ENCODE measurements at places on chromosomes 11 and 22.

DNA sequence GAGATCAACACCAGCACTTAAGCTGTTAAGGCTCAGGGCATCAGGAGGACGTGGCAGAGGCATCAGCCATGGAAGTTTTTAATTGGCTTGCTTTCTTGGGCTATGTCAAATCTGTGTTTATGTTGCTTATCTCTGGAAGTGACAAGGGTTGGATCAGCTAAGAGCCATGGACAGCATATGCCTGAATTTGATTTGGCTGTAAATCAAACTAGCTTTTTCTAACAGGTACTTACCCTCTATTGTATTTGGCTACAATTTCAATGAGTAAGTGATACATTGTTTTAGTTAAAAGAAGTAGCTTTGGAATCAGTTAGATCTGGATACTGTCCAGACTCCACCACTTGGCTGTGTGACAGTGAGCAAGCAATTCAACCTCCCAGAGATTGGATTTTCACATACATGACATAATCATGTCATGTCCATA is 936.6 kb downstream of the OPCML start:
- no peak for DNase-seq

GRCh38 chr11:15276621-15277020 is 161.9 kb downstream of the INSC start:
- DNase-seq: no peak

DNA sequence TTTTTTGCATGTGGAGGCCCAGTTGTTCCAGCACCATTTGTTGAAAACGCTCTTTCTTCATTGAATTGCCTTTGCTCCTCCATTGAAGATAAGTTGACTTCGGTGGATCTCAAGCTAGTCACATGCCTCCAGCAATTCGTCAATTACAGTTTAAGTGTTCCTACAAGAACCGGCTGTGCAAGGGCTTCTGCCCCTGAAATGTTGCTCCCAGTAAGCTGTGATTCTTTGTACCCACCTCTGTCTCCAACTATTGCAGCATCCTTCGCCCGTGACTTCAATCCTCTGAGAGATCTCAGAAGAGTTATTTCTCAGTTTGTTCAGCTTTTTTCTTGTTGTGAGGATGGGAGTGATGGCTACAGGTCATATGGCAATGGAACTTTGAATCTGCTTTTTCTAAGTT is 194.2 kb upstream of the B3GAT1 start:
- no peak for DNase-seq

DNA sequence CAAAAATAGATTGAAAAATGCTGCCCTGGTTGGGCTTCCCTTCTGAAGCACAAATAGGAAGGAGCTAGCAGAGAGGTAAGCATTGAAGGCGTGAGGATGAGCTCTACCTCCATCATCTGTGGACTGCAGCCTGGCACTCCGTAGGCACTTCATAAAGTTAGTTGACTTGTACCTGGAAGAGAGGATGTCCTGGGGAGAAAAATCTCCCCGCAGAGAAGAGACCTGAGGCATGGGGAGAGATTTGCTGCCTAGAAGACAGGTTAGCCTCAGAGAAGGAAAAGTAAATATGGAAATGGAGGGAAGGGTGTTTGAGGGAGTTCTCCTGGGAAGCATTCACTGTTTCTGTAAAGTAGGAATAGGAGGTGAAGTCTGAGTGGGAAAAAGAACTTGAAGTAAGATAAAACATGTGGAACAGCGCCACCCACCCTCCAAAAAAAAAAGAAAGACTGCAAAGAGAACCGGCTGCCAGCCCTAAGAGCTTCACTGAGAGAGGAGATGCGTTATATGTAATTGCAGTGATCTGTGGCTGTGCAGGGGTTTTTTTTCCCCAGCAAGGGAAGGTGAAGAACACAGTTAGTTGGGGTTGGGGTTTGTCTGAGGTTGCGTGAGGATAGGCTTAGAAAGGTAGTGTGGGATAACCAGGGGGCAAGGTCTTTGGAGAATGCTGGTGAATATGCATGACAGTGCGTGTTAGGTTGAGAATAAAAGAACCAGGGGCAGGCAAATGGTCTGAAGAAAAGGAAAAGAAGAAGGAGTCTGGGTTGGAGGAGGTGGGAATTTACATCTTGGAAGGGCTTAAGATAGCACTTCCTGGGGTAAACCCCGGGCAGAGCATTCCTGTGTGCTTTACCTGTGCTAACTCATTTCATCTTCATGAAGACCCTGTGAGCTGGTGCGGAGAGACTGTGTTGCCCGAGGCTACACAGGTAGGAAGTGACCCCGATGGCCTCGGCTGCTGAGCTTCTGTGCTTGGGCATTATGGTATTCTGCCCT is 16.0 kb downstream of the TNRC6B start:
- no peak for DNase-seq

GRCh38 chr11:32478277-32478731 is 43.0 kb upstream of the WT1 start:
- no peak for DNase-seq

DNA sequence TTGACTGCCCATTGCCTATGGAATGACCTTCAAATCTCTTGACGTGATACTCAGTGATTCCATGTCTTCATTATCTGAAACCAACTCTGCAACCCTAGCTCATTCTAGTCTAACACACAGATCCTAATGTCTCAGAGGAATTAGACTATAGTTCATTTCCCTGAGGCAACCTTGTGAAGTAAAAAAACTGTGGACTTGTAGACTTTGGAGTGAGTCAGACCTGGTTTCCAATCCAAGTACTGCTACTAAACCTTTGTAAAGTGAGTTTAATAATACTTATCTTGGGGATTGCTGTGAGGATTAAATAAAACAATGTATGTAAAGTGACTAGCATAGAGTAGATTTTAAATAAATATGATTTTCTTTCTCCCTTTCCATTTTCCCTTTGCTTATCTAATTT is 226.1 kb downstream of the BLID start:
- DNase-seq: no peak

GRCh38 chr11:74992852-74993251 is 4.1 kb downstream of the NEU3 start:
- DNase-seq: no peak

DNA sequence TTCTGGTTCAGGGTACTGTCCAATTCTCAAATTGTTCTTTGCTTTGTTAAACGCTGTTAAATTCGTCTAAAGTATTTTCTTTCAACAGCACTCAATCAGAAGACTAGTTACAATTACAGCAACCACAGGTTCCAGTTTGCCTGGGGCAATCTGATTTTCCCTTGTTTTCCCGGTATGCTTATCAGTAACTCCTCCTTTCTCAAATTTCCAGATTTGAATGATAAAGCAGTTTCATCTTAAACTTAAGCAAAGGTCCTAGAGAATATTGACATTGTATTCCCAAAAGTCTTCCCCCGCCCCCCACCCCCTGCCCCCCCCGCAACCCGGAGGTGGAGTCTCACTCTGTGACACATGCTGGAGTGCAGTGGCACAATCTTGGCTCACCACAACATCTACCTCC is 10.5 kb upstream of the USP28 start:
- DNase-seq: no peak

DNA sequence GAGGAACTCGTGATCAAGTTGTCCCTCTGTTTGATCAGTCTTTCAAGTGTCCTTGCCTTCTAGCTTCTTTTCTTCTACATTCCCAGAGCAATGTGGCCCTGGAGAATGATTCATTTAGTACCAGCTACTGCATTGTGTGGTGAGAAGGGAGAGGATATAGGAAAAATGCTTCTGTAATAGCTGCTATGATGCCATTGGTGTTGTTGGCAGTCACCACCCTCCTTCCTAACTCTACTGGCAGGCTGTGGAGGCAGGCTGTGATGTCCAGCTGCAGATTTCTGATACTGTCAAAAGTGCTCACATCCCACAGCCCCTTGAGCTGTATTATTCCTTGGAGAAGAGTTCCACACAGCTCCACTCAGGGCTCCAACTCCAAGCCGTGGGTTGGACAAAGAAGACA is 52.8 kb downstream of the ENDOD1 start:
- DNase-seq: no peak

GRCh38 chr11:24064309-24064903 is 432.4 kb upstream of the LUZP2 start:
- DNase-seq: no peak

GRCh38 chr22:46994265-46994664 is 231.8 kb downstream of the TBC1D22A start:
- no peak for DNase-seq

- DNase-seq: no peak
Measured at GRCh38 chr11:105732611-105733010, 122.7 kb downstream of the GRIA4 start.

- no peak for DNase-seq
Measured at GRCh38 chr22:27740202-27740748, 61.3 kb downstream of the MN1 start.

DNA sequence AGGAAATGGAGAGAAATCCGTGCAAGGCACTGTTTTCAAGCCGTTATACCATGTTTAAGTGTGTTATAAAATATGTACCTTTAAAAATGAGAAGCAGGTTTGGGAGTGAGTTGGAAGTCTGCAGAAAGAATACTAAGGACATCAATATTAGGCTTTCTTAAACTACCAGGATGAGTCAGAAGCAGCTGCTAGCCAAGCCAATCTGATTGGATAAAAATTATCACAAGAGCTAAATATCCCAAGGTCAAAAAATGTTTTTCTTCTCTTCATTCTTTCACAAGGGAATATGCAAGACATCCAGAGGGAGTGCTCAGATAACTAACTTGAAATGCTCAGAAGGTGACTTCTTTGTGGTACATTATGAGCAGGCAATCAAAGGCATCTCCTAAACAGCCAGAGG is 19.3 kb upstream of the CKAP5 start:
- no peak for DNase-seq

GRCh38 chr11:61377461-61378160 is 14.8 kb upstream of the TMEM216 start:
- DNase-seq: no peak

DNA sequence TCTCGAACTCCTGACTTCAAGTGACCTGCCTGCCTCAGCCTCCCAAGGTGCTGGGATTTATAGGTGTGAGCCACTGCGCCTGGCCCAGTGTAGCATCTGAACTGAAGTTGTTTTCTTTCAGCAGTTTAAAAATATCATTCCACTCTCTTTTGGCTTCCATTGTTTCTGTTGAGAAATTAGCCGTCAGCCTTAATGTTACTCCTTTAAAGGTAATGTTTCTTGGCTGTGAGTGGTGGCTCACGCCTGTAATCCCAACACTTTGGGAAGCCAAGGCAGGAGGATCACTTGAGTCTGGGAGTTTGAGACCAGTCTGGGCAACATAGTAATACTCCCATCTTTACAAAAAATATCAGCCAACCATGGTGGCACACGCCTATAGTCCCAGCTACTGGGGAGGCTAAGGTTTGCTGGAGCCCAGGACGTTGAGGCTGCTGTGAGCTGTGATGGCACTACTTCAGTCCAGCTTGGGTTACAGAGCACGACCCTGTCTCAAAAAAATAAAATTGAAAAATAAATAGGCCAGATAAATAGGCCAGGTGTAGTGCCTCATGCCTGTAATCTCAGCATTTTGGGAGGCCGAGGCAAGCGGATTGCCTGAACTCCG is 25.9 kb downstream of the MCAM start:
- no peak for DNase-seq

DNA sequence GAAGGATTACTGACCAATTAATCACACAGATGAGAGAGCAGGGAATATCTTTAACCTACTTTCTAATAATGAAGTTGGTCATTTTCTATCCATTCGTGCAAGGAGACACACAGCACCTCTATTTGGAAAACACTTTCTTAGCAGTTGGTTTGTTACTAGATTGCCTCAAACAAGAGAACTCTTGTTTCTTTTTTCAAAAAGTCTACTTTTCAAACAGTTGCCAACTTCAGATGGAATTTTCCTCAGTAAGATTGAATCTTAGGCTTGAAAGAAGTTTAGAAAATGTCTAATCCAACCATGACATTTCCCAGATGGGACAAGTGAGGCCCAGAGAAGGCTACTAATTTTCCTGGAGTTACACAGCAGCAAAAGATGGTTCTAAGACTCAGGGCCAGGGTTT is 42.4 kb upstream of the SMTN start:
- no peak for DNase-seq

- DNase-seq: no peak
Measured at GRCh38 chr11:112801025-112801816, 160.0 kb upstream of the NCAM1 start.

DNA sequence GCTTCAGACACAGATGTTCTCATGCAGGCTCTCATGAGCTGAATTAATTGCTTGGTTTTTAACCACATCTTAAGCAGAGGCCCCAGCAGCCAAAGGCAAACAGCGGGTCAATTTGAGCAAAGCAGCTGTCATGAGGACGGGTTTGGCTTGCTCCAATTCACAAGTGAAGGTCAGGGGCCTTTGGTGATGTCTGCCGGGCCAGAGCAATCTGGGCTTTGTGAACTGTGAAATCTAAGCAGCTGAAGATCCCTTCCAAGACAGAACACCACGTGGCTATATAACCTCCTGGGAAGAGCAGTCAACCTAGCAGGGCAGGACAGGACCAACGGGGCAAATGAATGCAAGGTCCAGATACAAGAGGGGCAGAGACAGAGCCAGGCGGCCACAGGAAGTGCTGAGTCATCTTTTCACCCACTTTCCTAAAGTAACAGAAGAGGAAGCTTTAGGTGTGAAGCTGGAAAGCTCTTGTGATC is 187.3 kb upstream of the B3GAT1 start:
- DNase-seq: no peak

DNA sequence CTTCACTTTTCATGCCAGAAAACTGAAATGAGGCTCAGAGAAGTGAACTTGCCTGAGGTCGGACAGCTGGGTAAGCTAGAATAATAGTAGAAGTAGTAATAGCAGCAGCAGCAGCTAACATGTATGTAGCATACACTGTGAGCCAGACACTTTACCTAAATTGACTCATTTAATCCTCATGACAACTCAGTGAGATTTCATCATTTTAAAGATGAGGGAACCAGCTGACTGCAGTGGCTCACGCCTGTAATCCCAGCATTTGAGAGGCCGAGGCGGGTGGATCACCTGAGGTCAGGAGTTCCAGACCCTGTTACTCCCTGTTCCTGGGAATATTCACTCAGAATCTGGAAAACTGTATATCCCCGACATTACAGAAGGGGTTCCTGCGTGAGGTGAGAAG is 154.5 kb downstream of the DBX1 start:
- DNase-seq: no peak

DNA sequence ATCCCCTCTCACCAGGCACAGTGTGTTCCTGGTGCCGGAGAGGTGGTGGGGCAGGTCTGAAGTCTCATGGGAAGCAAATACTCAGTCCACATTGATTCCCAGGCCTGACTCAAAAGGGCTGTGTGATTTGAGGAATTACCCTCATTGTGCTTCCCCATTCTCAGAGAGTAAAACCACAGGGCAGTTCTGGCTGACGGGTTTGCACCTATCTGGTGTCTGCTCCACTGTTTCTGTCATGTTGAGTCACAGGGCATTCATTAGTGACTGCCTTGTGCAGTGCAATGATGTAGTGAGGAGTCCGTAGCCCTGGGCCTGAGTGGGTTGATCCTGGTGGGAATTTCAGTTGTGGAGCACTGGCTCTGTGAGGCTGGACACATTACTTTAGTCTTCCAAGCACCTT is 85.2 kb upstream of the ARHGAP20 start:
- DNase-seq: no peak

All from activated gamma-delta T cell treated with anti-CD3 and anti-CD28 coated beads, Interleukin-2, amount 50 U/mL, for 16 hours (primary cell).